ENCODE measurements at places on chromosomes 1 and 21.

GRCh38 chr1:74368335-74368734 is 133.1 kb downstream of the TNNI3K start:
- no peak for DNase-seq

- no peak for DNase-seq
Measured at GRCh38 chr1:185349556-185349955, 32.5 kb upstream of the IVNS1ABP start.

DNA sequence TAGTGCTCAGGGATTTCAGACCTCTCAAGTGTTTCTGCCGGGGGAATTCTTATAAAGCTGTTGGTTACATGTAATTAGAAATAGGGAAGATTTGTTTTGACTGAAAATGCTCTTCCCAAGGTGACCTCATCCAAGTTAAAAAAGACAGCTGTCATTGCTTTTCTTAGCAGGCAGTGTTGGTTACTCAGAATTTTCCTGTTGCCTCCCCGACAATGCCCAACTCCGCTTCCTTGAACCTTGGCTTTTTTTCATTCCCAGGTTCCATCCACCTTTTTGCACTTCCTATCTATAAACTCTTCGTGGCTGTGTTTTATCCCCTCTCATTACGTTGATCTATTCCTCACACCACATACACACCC is 825 bp upstream of the DPH5 start:
- DNase-seq = no peak

- DNase-seq = peak; percentile 83
Measured at GRCh38 chr1:2414297-2414958, 2.1 kb upstream of the PEX10 start.

DNA sequence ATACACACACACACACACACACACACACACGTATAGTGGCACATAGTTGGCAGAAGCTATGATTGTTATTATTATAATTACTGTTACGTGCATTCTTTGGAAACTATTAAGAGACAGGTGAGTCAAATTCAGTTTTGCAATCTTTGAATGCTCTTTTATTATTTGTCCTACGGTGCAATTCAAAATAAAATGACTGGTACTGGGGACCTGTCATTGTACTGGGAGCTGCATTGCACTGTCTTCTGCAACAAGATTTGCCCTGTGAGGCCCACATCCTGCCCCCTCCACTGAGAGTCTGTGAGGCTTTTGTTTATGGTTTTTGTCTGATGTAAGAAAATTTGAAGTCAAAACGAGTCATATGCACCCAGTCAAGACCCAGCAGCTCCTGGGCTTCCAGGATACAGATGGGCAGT is 1.9 kb downstream of the LY9 start:
- peak; percentile 77 for DNase-seq

DNA sequence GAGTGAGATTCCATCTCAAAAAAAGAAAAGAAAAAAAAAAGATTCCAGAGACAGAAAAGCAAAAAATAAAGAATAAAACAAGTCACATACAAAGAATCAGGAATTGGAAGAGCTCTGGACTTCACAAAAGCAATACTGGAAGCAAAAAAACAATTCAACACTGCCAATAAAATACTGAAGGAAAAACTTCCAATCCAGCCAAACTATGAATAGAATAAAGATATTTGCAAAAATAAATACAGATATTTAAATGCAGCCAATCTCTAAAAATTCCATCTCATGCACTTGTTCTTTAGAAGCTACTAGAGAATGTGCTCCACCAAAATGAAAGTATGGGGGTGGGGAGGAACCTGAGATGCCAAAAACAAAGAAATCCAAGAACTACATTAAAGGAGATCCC is 29.4 kb upstream of the RBM34 start:
- no peak for DNase-seq

All from activated CD4-positive, alpha-beta T cell treated with anti-CD3 and anti-CD28 coated beads, Interleukin-2, amount 10 ng/mL, durations not matched to agents 7 days and 5 days (primary cell).